ENCODE measurements at places on chromosomes 1 and 21.

DNA sequence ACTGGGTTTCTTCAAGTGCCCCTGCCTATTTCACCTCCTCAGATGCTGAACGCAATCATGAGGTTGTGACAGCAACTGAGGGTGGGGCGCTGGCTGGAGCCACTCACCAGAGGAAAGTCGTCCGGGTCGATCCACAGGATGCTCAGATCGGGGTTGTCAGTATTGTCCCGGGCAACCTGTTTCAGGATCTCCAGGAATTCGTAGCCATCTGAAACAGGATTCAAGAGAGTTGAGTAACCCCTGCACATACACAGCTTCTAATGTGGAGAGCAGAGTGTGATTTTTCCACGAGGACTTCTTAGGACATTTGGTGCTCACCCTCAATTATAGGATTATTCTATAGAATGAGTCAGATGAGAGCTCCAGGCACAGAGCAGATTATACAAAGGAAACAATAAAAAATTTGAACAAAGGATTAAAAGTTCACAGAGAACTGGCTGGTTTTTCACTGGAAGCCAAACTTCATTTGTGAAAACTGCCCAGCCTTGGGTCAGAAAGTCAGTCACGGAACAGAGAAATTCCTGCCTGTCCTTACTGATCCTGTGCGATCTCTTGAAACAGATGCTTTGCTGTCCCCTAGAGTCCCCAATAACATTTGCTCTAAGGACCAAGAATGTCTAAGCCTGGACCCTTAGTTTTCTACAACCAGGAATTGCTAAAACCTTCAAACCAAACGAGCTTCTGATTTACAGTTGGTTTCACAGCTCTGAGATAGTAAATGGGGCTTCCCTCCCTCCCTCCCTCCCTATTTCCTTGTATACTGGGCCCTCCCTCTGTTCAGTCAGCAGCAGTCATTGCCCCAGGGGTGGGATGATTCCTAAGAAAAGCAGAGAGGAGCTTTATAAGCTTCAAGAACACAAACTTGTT is 63.2 kb downstream of the CASQ2 start:
- no peak for DNase-seq

GRCh38 chr1:177872308-177872900 is 97.5 kb downstream of the SEC16B start:
- no peak for DNase-seq

- DNase-seq, result no peak
Observed at GRCh38 chr1:19009882-19010321, 53.4 kb upstream of the IFFO2 start.

DNA sequence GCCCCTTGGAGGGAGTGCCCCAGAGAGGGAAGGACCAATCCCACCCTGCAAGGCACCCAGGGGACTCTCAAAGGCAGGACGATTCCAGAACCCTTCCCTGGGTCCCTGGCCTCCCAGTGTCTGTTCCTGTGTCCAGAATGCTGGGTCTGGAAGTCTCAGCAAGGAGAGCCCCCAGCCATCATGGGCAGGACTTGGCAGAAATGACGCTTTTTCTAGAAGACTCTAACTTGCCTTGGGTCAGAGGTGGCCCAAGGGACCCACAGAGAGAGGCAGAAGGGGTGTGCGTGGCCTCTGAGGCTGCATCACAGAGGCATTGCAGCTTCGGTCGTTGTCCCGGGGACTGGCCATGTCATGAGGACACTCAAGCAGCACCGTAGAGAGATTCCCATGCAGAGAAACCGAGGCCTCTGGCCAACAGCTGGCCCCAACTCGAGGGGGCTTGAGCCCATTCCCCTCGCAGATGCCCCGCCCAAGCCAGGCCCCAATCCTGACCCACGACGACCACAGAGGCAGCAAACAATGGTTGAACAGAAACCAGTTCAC is 57.8 kb downstream of the WNT9A start:
- peak; percentile 92 for DNase-seq

GRCh38 chr1:84303314-84303830 is 1.9 kb downstream of the SAMD13 start:
- no peak for DNase-seq

- DNase-seq, result no peak
Observed at GRCh38 chr1:190478149-190479049, 735 bp upstream of the BRINP3 start.

- DNase-seq, result no peak
Observed at GRCh38 chr1:171126504-171126903, 35.8 kb downstream of the FMO3 start.

DNA sequence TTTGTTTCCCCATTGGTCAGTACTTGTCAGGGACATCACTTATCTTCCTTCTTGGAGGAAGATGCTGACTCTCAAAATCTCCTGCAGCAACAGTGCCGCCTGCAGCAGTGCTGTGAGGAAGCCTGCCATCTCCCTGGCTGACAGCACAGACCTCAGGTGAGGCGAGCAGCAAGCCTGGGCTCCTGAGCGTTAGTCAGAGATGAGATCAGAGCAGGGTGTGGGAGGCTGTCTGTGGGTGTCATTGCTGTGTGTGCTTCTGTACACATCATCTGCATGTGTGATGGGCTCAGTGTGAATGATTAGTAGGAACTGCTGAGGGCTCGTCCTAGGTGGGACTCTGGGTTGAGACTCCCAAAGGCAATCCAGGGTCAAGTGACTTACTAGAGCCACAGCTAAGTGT is 6.1 kb downstream of the STRIP1 start:
- no peak for DNase-seq

- no peak for DNase-seq
Observed at GRCh38 chr1:107637101-107637500, 327.9 kb downstream of the VAV3 start.

DNA sequence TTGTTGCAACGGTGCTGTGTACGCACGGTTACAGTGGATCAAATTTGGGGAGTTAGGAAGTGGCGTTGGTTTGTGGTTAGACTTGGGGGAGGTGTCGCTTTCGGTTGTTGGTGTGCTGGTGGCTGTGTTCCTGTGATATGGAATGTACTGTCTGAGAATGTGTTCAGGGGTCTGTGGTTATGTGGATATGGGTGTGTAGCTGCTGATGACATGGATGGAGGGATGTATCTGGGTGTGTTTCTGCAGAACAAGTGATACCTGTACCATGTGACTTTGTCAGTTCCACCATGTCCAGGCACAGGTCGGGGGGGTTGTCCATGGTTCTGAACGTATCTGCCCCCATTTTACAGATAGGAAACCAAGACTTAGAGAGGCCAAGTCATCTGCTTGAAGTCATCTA is 22.7 kb downstream of the PAX7 start:
- no peak for DNase-seq

- no peak for DNase-seq
Observed at GRCh38 chr1:153633161-153633753, 609 bp upstream of the CHTOP start.

- no peak for DNase-seq
Observed at GRCh38 chr1:237124856-237125462, 83.0 kb downstream of the RYR2 start.

GRCh38 chr1:111648806-111649205 is 29.2 kb downstream of the RAP1A start:
- no peak for DNase-seq

GRCh38 chr1:183444243-183444642 is 26.1 kb upstream of the NMNAT2 start:
- no peak for DNase-seq

DNA sequence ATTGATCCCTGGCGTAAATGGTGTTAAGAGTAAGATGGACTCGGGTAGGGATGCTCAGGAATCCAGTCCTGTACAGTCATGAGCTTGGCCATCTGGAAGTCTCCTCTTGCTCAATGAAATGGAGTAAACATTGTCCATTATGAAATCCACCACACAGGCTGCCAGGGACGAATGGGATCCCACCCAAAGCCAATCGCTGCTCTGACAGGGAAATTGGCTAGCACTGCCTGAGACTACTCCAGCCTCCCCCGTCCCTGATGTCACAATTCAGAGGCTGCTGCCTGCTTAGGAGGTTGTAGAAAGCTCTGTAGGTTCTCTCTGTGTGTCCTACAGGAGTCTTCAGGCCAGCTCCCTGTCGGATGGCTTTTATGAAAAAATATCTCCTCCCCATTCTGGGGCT is at the start of gene HSD11B1:
Gene HSD11B1, plus strand, starts transcription at position 263 of the 400 bp plus-strand sequence. Its CDS starts 97 bp downstream, at position 360.
- DNase-seq, result no peak

DNA sequence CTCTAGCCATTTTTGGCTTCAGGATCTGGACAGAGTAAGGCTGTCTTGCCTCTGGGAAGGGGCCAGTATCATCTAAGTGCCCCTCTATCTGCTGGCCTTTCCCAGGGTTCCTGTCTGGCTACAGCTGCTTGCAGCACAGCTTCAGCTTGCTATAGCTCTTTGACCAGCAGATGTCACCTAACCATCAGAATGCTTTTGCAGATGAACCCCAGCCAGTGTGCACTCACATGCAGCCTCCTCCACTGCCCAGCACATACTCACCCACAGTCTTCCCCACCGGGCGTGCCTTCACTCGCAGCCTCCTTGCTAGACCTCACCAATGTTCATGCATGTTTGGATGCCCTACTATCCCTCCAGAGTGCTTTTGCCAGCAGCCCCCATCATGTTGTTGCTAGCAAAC is 769.0 kb downstream of the BRINP3 start:
- DNase-seq, result no peak

- no peak for DNase-seq
Observed at GRCh38 chr1:45429561-45430159, 61.3 kb downstream of the TESK2 start.

GRCh38 chr1:100353071-100353801 is 930 bp downstream of the CDC14A start:
- no peak for DNase-seq

DNA sequence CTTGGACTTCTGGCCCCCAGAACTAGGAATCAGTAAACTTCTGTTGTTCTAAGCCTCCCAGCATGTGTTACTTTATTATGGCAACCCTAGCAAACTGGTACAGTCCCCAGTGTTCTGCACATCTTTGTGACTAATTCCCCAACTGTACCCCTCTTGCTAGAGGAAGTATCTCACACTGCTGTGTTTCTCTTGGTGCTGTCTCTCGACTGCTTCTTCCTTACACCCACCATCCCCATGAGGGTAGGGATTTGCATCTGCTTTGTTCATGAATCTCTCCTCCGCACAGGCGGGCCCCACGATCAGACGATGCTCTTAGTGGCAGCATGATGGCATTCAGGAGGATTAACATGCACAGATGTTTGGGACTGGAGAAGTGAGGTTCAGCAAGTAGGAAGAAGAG is 46.7 kb downstream of the CLIC6 start:
- no peak for DNase-seq

DNA sequence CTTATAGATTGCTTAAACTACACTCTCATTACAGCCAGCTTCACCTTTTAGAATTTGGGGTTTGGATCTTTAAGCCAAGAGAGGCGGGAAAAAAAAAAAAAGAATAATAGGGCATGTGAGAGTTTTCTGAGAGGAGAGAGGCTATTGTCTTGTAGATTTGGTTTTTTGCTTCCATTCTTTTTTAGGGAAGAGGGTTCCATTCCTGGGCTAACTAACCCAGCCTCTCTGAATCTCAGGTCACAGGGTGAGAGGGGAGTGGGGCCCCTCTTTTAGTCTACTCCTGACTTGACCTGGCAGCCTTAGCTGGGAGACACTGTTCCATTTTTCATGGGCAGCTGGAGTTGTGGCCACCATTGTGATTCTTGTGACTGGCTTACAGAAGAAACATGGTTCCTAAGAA is 24.2 kb downstream of the PBX1 start:
- DNase-seq, result no peak
